Activated CD4-positive, alpha-beta T cell treated with anti-CD3 and anti-CD28 coated beads, Interleukin-2, amount 10 ng/mL, durations not matched to agents 7 days and 5 days (primary cell): ENCODE measurements at places on chromosomes 3 and 15. TPM values are rescaled to one million over a fixed set of nuclear protein-coding genes. Genes with fewer than 3 reads are reported as not detected.

CDHR4 gene
- total RNA-seq, result not detected

DNA sequence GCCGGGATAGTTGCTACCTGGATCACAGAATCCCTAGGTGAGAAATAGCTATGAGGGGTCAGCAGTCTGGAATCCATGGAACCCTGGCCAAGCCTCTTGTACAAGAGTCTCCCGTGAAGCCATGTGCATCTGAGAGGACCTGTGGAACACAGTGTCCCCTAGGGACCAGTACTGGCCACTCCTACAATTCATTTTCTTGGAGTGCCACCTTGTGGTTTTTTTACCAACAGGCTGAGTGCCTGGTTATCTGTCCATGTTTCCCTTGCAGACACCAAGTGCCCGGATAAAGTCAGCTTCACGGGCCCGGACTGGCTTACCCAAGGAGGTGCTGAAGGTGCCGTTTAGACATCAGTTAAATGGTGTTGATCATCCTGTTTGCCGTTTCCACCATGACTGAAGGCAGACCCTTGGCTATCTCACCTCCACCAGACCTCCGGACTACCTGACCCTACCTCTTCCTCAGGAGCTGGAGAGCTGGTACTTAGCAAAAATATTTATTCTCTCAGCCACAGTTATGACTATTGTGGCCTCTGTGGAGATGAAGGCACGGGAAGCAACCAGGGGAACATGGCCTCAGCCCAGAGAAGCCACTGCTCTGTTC is 93.9 kb downstream of the RBPMS2 start:
- no peak overlapping the region for H3K4me3 ChIP-seq
- H3K36me3 ChIP-seq, result peaks cover 33% of the 10 kb centered on the region
- H3K27me3 ChIP-seq, result no peaks in the 10 kb centered on the region

DNA sequence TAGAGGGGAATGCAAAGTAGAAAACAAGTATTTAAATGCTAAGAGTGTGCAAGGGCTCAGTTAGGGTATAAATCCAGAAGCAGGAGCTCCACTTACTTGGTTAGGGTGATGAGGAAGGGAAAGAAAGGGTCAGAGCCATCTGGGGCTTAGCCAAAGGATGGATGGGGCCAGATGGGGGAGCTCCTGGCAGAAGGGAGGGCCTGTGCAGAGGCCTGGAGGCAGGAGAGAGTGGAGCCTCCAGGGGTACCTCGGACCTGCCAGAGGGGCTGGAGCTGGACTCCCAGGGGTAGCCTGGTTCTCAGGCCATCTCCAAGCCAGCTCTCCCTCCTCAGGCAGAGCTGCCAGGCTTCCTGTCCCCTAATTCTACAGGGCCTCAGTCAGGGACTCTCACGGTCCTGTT is 506.3 kb downstream of the SHQ1 start:
- no peaks in the 10 kb centered on the region for H3K27me3 ChIP-seq
- no peaks in the 10 kb centered on the region for H3K36me3 ChIP-seq
- DNase-seq, result no peak
- H3K27ac ChIP-seq, result no peak overlapping the region
- H3K4me1 ChIP-seq, result peaks cover 51% of the 10 kb centered on the region
- H3K4me3 ChIP-seq, result no peak overlapping the region

DNA sequence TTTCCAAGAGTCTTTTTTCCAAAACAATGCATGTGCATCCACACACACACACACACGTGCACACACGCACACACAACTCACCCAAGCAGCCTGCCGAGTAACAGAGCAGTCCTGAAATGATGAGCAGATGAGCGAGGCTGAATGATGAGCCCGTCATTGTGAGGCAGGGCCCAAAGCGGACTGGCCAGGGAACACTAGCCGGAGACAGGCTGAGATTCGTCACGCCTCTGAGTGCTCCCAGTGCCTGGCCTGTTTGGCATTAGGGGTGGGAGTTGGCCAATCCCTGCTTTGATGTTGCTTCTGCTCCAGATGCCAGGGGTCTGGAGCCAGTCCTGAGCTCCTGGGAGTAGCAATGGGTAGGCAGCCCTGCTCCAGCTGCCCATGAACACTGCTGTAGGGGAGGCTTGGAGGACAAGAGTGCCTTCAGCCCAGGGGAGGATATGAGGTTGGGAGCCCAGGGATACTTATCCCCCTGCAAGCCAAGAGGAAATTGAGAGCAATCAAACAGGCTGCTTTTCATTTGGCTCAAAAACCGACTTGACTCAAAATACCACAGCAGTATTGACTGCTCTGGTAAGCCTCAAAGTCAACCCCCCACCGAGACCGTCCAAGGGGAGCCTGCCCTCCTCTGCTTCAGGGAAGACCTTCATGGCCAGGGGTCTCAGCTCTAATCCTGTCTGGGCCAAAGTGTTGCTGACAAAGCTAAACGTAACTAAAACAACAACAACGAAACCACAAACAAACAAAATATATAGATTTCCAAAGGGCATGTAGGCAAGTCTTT is 22.9 kb downstream of the COLQ start:
- H3K27me3 ChIP-seq, result no peaks in the 10 kb centered on the region
- DNase-seq, result no peak
- no peaks in the 10 kb centered on the region for H3K36me3 ChIP-seq

- no peak overlapping the region for H3K4me3 ChIP-seq
- no peak for DNase-seq
- H3K27ac ChIP-seq, result no peak overlapping the region
- no peaks in the 10 kb centered on the region for H3K36me3 ChIP-seq
These were observed 250.3 kb downstream of the POLQ start for GRCh38 chr3:121295452-121295851.

- no peak overlapping the region for H3K4me3 ChIP-seq
- DNase-seq, result no peak
- no peaks in the 10 kb centered on the region for H3K36me3 ChIP-seq
- H3K27ac ChIP-seq, result no peak overlapping the region
- no peaks in the 10 kb centered on the region for H3K27me3 ChIP-seq
These were observed 1078.2 kb downstream of the ZPLD1 start for GRCh38 chr3:103513003-103513402.

SLC2A2 gene
- not detected for total RNA-seq
